ENCODE measurements at places on chromosomes 5 and 9.

DNA sequence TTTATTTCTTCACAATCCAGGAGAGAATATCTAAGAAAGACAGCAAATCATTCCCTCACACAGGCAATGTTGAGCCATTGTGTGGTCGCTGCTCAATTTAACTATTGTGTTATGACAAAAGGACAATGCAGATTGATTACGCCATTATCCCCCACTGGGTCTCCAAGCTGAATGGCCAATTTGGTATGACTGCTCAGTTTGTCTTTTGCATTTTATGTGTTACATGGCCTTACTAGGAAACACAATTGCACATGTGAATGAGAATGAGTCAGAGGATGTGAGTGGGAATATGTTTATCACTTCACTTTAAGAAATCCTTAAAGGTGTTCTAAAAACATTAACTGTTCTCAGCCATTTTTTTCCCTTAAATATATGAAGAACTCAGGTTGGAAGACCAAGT, 108.3 kb downstream of the FAM174A start:
- DNase-seq, result peak; percentile 79

GRCh38 chr9:69090140-69090750, 54.7 kb downstream of the FXN start:
- DNase-seq, result no peak

DNA sequence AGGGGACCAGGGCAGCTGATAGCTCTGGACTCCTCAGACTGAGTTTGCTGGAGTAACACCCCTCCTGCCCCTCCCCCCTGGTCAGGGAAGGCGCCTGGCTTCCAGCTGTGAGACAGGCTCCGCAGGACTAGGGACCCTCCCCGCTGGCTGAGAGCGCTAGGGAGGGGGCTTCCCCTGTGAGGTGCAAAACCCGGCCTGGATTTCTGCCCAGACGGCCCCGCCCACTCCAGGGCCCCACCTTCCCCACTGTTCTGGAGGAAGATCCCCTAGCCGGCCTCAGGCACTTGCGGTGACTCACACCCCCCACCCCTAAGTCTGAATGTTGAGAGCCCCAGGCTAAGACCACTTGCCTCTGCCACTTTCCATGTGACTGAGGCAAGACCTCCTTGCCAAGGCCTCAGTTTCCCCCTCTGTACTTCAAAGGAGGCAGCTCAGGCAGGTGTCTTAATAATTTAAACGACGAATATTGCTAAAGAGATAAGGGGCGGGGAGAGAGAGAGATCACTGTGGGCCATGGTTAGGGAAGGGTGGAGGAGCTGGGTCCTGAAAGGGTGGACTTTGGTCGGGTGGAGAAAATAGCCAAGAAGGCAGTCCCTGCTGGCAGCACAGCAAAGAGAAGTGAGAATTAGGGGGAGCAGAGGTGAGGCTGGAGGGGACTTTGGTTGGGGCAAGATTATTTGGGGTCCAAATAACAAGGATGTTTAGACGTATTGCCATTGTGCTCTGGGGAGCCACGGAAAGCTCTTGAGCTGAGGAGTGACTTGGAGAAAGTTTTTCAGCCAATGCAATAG, 1.0 kb upstream of the DAB2IP start:
- peak; percentile 65 for DNase-seq

- peak; percentile 22 for DNase-seq
Measured at GRCh38 chr9:92242260-92243136, 51.0 kb downstream of the IARS1 start.

GRCh38 chr9:128141604-128142003, 7.6 kb upstream of the LCN2 start:
- no peak for DNase-seq

- DNase-seq, result no peak
Measured at GRCh38 chr9:126367616-126368015, 41.0 kb downstream of the MVB12B start.

- DNase-seq, result peak; percentile 74
Measured at GRCh38 chr5:56950626-56951125, 1.2 kb downstream of the MIER3 start.

GRCh38 chr9:70340572-70340971, 73.9 kb downstream of the KLF9 start:
- DNase-seq, result peak; percentile 40

GRCh38 chr5:172905346-172906140, 53.7 kb upstream of the RPL26L1 start:
- DNase-seq, result no peak

DNA sequence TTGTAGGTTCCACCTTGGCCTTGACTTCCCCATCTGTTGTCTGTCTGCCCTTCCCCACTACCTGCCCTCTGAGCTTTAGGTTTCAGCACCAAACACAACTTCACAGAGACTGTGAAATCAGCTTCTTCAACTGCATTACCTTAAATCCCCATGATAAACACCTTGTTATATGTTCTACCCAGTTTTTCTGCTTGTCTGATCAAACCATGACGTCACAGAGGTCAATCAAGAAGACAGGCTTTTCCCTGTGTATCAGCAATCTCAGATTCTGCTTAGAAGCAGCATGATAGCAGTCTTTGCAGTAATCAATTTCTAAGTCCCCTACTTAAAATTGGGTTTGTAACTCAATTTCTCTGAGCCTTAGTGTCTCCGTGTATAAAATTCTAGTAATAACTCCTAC, 175.0 kb downstream of the PLK2 start:
- DNase-seq, result no peak

DNA sequence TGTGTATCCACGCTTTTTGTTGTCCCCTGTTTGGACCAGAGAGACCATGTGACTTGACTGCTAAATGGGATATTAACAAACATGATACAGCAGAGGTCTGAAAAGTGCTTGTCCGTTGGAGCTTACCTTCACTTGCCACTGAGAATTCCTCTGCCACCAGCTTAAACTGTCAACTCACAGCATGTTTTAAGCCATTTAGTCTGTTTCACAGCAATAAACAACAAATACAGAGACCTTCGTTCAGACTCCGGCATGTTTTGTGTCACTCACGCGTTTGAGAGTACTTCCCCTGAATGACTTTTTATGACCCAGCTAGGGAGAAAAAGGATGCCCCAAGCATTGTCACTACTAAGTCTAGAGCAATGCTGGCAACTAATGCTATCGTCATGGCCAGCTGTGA, 173.8 kb downstream of the PTPRD start:
- no peak for DNase-seq

DNA sequence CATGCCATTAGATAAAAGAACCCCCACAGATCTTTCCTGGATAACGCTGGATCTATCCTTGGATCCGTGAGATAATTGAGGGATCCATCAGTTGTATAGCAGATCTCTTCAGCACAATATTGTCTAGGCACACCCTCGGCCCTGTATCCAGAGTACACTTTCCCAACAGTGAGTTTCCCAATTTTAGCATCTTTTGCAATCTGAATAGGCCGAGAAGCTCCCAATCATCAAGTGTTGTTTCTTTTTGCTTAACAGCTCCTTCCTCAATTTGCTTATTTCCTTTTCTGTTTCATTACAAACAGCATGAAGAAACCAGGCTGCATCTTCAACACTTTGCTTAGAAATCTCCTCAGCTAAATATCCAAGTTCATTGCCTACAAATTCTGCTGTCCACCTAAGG, 4.4 kb upstream of the SPTLC1 start:
- no peak for DNase-seq

DNA sequence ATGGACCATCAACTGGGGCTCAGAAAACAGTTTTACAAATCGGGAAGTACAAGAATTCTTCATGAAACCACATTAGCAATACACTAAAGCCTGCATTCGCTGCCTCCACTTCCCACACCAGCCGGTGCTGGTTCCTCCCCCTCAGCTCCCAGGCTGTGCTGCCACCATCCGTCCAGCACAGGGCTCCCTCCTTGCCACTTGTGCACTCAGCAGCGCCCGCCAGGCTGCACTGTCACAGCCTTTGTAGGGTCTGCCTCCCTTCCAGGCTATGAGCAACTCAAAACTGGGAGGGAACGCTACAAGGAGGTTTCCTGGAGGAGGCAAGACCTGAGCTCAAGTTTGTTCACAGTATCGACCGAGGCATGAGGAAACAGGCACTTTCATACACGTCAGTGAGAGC, 7.7 kb downstream of the MAPK9 start:
- DNase-seq, result no peak

DNA sequence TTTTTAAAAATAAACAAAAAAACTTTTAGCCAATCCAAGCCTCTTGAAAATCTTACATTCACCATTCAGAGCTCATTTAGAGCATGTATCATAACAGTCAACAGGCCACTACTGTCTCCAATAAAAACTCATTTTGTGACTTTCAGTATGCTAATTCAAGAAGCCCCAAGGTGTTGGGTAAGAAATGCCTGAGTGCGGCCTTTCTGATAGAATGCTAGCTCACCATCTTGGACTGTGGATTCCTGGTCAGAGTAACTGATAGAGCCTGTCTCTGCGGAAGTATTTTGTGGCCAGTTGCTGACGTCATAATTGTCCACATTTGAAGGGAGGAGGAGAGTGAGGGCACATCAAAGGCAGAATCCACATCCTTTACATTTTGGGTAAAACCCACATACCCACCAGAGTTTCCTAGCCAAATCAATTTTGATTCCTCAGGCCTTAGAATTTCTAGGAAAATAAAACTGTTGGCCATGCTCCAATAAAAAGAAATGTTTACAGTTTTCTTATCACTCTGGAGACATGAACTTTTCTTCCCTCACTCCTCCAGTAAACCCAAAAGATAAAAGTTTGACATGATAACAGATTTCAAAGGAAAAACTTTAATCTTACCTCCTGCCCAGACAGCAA, 41.1 kb upstream of the ERCC6L2 start:
- no peak for DNase-seq
